Activated CD4-positive, alpha-beta T cell treated with anti-CD3 and anti-CD28 coated beads for 36 hours (primary cell): ENCODE measurements at places on chromosomes 1 and 21. TPM values are rescaled to one million over a fixed set of nuclear protein-coding genes. Genes with fewer than 3 reads are reported as not detected.

- peaks cover 8% of the 10 kb centered on the region for H3K27me3 ChIP-seq
- H3K4me3 ChIP-seq: no peak overlapping the region
- no peaks in the 10 kb centered on the region for H3K4me1 ChIP-seq
- no peaks in the 10 kb centered on the region for H3K36me3 ChIP-seq
- no peak overlapping the region for H3K27ac ChIP-seq
- no peak for DNase-seq
Observed at GRCh38 chr21:37866027-37866426, 50.2 kb downstream of the KCNJ6 start.

- DNase-seq: no peak
- H3K27me3 ChIP-seq: no peaks in the 10 kb centered on the region
- no peak overlapping the region for H3K27ac ChIP-seq
Observed at GRCh38 chr1:211603713-211604112, 24.8 kb upstream of the SLC30A1 start.

GRCh38 chr1:185073725-185074124 is 28.4 kb downstream of the RNF2 start:
- H3K27ac ChIP-seq: no peak overlapping the region
- no peak overlapping the region for H3K4me3 ChIP-seq
- peaks cover 38% of the 10 kb centered on the region for H3K4me1 ChIP-seq
- H3K27me3 ChIP-seq: no peaks in the 10 kb centered on the region

CDCP2 gene
- total RNA-seq: not detected

OMA1 gene
- total RNA-seq: 11.6 TPM

FALEC gene
- total RNA-seq: 0.34 TPM

FOXD2 gene
- total RNA-seq: 0.07 TPM

RHD gene
- not detected for total RNA-seq

APOBEC4 gene
- total RNA-seq: not detected

ANXA9 gene
- 0.28 TPM for total RNA-seq

SLC1A7 gene
- not detected for total RNA-seq
